Inflammatory macrophage (primary cell): ENCODE measurements at places on chromosomes 5 and 9.

DNA sequence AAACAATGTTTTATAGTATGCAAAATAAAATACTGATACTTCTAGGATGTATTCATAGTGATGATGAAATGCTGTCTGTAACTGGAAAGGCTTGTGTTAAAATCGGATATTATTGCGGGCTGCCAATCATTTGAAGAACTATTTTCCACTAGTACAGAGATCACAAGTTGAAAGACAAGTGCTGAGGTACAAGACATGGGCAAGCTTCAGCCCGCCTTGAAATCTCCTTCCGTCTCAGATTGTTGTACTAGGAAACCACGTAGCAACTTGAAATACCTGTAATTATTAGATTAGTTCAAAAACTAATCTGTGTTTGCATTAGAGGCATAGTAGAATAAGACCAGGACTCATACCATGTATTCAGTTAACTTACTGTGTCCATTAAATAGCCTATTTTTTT is 218.2 kb downstream of the ARHGEF28 start:
- no peak for DNase-seq

GRCh38 chr9:131915181-131915580 is 164.5 kb downstream of the MED27 start:
- no peak for DNase-seq

- DNase-seq, result no peak
Measured at GRCh38 chr9:80359941-80360881, 788.4 kb downstream of the TLE4 start.

DNA sequence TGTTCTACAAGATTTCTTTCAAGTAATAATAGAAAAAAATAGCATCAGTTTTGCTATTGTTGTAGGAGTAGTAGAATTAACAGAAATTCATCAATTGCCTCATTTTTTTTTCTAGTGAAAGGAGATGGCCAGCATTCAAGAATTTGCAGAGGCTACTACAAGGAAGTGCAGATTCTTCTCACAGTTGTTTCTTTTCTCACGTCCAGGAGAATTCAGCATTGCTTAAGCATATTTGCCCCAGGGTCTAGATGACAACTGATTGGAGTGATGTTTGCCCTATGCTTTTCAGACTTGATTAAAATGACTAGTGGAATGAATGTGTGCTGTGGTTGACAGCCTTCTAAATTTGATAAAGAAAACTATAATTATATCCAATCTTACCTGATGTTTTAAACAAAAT is 46.6 kb upstream of the SLC12A2 start:
- no peak for DNase-seq

- no peak for DNase-seq
Measured at GRCh38 chr9:113931140-113931539, 55.0 kb downstream of the ZNF618 start.

GRCh38 chr5:53364061-53364460 is 116.4 kb upstream of the FST start:
- no peak for DNase-seq

DNA sequence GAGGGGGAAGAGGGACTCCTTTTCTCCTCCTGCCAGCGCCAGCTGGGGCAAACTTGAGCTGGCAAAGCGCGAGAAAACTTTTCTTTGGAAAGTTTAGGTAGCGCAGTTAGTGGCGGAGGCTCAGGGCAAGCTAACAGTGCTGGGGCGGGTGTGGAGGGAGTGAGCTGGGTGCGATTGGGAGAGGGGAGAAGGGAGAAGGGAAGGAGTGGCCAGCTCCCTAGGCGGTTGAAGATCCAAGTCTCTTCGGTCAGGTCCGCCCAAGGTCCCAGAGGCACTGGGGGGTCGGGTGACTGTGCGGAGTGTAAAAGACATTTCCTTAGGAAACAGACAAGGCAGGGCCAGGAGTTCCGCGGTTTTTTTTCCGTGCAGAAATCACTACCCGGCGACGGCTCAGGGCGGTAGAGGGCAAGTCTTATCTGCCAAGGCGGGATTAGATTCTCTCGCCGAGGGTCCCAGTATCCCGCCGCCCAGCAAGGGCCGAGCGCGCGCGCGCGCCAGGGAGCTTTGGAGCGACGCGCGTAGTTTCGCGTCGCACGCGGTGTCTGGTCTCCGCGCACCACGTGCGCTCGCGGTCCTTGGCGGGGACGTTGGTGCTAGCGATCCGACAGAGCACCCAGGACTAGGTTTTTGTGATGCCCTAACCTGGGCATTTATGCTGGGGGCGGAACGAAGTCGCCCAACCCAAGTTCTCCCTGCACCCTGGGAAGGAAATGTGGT is 33.6 kb upstream of the NFIB start:
- DNase-seq, result no peak

DNA sequence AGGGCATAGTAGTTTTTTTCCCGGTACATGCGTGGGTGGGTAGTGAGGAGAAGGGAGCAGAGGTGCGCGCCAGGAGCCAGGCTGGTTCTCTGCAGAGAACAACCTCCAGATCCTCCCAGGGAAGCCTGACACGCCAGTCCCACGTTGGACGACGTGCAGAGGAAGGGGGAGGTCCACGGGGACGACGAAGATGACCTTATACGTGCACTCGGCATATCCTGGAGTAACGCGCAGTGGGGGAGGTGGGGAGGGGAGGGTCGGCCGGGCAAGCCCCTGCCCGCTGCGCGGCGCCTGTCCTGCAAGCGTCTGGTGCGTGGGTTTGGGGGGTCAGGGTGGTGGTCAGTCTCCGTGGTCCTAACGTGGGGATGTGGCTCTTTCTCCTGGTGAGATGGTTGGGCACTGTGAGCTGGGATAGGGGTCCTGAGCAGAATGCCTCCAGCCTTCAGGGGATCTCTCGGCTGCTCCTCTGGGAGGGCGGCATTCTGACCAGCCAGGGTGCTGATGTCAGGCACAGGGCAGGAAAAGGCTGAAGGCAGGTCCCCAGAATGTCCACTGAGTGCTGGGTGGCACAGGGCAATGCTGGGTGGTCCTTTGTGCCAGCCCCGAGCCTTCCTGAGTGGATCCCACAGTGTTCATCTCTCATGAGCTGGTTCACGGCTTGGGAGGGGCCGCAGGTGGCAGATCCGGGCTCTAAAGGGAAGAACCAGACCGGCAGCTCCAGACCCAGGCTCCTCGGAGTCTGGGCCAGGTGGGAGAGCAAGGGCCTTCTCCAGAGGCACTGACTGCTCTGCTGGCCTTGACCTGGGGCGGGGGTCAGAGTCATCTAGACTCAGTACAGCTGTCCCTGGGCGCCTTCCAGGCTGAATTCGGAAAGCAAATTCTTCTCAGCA is 10.5 kb upstream of the SCGB3A1 start:
- no peak for DNase-seq

DNA sequence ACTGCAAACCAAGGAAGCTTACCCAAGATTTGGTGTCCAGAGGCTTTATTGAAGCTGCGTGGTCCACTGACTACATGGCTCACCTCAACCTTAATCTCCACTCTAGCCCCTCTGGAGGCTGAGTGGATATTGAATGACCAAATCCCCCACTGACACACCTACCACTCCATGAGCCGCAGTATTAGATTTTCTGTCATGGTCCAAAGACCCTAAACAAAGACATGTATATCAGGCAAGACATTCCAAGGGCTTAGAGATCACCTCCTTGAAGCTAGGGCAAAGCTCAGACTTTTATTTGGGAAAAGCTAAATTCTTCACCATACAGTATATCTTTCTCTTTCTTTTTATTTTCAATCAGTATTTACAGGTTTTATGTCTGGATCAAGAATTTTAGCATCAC is 346.2 kb upstream of the CTNND2 start:
- DNase-seq, result no peak

DNA sequence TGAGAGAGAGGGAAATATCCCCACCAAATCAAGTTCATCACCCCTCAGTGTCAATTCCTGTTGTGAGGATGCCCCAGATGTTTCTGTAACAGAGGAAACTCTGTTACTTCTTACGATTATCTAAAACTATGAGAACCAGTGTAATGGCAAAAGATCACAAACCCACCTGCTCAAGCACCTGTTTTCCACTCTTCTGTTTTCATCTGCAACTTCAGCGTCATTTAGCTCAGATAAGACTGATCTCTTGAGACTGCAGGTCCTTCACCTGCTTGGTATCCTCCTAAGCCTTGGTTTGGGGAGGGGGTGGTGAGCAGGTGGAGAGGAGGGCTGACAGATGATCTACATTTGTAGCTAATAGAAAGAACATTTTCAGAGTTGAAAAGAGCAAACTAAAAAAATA is 229.3 kb downstream of the SLF1 start:
- DNase-seq, result no peak

- no peak for DNase-seq
Measured at GRCh38 chr5:115699967-115700366, 74.1 kb upstream of the TMED7 start.

- no peak for DNase-seq
Measured at GRCh38 chr5:65198456-65199120, 283.1 kb downstream of the ADAMTS6 start.

DNA sequence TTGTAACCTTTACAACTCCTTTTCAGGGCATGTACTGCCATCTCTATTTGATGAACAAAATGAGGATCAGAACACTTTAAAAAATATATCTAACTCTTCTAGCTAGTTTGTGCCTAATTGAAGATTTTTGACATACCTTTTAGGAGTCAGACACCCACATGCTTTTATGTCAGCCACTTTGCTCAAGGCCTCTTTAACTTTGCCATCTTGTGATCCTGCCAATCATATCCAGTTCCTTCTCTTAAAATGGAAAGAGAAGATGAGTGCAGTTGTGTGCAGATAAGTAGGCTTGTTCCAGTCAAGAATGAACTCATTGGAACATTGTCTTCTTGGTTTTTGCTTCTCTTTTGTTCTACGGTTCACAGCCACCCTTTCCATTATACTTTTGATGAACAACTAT is 425.6 kb upstream of the TNC start:
- DNase-seq, result no peak

DNA sequence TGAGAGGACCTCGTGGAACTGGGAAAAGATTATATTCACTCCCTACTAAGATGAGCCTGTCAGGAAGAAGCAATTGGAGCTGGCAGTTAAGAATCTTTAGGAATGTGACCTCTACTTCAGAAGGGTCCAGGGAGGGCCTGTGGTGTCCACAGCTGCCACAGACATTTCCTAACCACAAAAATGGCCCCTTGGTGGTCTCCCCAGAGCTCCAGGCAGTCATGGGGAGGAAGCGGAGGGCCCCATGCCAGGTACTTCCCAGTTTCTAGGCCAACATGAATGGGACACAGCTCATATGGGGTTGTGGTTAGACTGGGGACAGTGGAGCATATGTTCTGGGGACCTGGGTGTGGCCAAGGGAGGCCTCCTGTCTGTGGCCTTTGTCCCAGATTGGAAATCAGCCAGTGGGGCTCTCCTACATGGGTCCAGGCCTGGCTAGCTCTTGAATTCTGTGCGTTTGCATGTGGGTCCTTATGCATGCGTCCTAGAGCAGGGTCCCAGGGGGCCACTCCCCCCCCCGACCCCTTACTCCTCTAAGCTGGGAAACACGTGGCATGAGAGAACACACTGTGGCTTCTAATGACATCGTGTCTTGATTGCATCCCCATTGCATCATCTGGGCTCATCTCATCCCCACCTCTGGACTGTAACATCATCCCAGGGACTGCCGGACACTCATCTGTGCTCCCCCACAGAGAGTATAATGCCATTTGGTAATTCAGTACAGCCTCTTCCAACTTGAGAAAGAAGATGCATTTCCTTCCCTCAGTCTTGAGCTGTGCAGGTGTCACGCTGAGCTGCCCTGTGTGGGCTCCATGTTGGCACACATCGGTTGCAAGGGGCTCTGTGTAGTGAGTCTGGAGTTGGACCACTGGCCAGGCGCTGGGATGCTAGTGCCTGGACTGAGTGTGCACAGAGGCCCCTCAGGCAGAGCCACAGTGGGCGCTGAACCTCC is 31.3 kb downstream of the IRF1 start:
- peak; percentile 78 for DNase-seq

- peak; percentile 77 for DNase-seq
Measured at GRCh38 chr9:114805670-114806525, at the start of gene TNFSF15. TSS of gene TNFSF15 (minus strand) at chr9:114806039. CDS start at chr9:114806012, 27 bp downstream.

GRCh38 chr9:105859428-105860091 is 165.2 kb downstream of the TMEM38B start:
- DNase-seq, result no peak

GRCh38 chr5:76781775-76782174 is 37.1 kb upstream of the F2RL1 start:
- no peak for DNase-seq

DNA sequence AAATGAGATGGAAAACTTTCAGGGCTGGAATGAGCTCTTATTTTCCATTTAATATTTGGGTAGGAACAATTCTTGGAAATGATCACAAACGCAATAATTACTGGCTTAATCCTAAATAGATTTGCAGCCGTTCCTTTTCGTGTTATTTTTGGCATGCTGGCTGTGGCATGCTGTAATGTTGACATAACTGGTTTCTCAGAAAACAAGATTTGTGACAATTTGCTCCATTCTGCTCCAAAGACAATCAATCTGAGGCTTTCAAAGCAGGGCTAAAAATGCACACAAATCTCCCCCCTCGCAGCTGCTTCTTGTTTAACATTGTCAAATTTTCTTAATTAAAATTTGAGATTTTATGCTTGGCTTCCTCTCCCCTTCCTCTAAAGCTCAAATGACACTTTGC is 151.2 kb downstream of the TTC39B start:
- DNase-seq, result no peak

GRCh38 chr5:96658272-96658671 is 3.9 kb upstream of the CAST start:
- no peak for DNase-seq

GRCh38 chr9:79213417-79214125 is 358.2 kb upstream of the TLE4 start:
- DNase-seq, result no peak

DNA sequence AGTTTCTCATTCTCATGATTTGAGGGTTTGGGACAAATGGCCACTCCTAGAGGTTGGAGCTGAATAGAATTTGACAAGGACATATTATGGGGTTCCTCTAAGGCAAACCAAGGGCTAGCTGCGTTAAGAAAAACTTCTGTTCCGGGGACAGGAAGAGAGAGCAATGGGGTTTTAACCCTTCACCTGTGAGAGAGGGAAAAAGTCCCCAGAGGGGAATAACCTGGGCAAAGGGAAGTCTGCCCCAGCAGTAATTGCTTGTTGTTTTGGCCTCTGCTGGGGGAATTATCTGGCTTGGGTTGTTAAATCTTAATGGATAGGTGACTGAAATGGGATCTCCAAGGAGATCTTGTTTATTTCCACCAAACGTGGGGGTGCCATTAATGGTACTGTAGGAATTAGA is 110.1 kb upstream of the MOCS2 start:
- no peak for DNase-seq

GRCh38 chr5:50863534-50864170 is 197.2 kb downstream of the PARP8 start:
- DNase-seq, result no peak

- DNase-seq, result no peak
Measured at GRCh38 chr5:171055875-171056454, 194.1 kb downstream of the RANBP17 start.

- no peak for DNase-seq
Measured at GRCh38 chr9:99054581-99054980, 50.3 kb upstream of the TGFBR1 start.
